ENCODE measurements at places on chromosomes 12 and 14.
A peak's percentile ranks its signal among the peaks of the same experiment; 100 is the strongest.

DNA sequence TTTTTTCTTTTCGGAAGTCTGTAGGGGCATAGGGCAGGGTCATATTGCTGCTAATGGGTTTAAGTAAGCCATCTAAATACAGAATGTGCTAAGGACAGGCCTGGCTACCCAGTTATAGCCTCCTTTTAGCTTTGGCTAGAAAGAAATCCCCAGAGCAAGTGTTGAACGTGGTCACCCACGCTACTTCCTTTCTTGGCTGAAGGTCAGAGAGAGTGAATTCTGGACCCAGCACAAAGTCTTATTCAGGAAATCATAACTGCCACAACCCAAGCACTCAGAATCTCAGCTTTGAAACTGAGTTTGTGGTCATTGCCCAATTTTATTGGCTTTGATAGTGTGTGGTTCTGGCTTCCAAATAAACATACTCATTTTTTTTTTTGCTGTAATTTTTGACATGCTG is 542.1 kb upstream of the ATP2B1 start:
- peak; percentile 8 for DNase-seq

- no peak for DNase-seq
Measured at GRCh38 chr14:24802236-24802635, 168.2 kb upstream of the GZMB start.

- DNase-seq, result no peak
Measured at GRCh38 chr12:91240386-91241095, 57.9 kb upstream of the DCN start.

DNA sequence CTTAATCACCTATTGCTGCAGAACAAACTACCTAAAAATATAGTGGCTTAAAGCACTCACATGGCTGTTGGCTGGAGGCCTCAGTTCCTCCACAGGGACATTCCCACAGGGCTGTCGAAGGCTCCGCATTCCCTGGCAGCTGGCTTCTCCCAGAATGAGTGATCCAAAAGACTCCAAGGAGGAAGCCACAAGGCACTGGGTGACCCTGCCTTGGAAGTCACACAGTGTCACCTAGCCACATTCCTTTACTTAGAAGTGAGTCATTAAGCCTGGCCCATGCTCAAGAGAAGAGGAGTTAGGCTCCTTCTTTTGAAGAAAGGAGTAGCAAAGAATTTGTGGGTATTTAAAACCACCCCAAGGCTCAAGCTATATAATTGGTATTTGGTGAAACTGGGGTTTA is 63.9 kb upstream of the MAP1LC3B2 start:
- no peak for DNase-seq

DNA sequence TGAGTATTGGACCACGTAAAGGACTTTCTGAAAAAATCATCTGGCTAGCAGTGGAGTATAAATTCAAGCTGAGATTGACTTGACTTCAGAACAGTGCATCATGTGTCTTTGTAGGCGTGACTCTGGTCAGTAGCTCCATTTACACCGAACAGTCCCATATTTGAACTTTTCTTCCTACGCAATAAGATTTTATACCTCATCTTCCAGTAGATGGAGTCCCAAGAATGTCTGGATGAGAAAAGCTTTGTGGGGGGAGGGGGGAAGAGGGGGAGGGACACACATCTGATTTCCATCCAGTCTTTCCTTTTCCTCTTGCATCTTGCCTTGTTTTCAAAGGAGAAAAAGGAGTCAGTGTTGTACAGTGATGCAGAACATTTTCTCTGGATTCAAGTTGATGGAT is 241.0 kb downstream of the EMP1 start:
- DNase-seq, result no peak

GRCh38 chr14:51738754-51739153 is 87.0 kb downstream of the FRMD6 start:
- DNase-seq, result no peak

All from HL-60 (cell line).